Activated CD4-positive, alpha-beta T cell treated with anti-CD3 and anti-CD28 coated beads, Interleukin-2, Interleukin-6, amounts not matched to agents 100 ng/mL and 50 ng/mL, durations not matched to agents 16 hours and 8 hours (primary cell): ENCODE measurements at places on chromosomes 7 and 10.

DNA sequence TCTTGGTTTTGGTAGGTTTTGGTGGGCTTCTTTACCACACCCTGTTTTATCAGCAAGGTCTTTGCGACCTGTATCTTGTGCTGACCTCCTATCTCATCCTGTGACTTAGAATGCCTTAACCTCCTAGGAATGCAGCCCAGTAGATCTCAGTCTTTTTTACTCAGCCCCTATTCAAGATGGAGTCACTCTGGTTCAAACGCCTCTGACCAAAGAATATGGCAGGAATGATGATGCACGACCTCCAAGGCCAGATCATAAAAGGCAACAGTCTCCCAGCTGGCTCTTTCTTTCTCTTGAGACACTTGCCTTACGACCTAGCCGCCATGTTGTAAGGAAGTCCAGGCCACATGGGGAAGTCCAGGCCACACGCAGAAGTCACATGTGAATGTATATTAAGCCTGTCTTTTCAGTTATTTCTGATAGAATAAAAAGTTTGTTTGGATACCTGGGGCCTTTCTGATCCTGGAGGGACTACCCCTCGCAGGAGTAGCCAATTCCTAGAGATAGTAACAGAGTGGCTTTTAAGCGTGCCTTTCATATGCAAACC lies 10.5 kb upstream of the RADIL start:
- DNase-seq: no peak

- DNase-seq: no peak
Measured at GRCh38 chr10:12512332-12513002, 163.1 kb downstream of the CAMK1D start.

- DNase-seq: no peak
Measured at GRCh38 chr10:129440247-129440646, 26.8 kb upstream of the MGMT start.

GRCh38 chr10:88530093-88530492 lies 53.0 kb downstream of the RNLS start:
- no peak for DNase-seq

DNA sequence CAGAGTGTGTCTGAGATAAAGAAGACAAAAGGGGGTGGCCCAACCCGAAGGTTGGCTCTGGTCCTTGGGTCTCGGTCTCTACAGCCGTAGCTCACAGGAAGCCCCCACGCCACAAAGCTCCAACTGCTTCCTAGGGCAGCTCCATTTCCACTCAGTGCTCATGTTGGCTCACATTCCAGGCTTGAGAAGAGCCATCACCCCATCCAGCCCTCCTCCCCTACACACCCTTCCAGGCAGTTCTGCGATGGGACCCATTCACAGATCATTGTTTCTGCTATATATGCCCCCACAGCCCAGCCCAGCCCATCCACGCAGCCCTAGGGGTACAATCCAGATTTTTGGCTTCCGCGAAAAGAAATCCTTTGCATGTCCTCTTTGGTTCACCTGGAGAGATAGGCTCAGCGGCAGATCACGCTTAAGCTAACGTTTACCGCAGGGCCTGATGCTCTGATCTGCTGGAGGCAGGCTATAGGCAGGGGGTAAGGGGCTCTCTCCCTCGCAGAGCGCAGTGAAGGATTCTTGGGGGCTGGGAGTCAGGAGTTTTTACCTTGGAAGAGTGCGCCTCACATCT lies 6.2 kb upstream of the HOXA11 start:
- DNase-seq: no peak

DNA sequence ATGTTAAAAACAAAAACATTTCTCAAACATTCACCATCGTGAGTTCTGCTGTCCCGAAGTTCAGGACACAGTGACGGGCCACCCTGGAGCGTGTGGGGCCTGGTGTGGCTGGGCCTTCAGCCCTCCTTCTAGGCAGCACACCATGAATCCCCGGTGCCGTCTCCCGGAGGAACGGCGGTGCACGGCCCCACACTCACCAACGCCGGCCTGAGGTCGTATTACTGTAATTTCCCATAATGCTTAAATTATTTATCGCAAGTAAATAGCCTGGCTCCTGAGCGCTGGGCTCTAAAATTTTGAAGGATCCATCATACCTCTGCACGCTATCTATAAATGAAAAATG lies 1.4 kb downstream of the STK32C start:
- DNase-seq: no peak

DNA sequence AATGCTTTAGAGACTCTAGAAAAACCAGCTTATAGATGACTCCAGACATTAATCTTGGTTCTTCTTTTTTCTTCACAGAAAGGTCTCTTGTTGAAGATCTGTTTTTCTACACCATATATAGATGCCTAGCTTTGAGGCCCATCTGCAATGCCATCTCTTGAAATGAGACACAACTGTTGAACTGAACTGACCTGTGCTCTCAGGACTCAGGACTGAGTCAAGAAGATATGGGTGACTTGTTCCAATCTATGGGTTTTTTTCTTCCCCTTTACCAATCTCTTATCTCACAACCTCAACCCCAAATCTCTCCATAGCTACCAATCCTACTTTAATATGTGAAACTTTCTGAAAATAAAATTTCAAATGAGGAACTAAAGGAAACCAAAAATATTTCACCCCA lies 194.7 kb downstream of the SNX13 start:
- DNase-seq: no peak

GRCh38 chr10:97827702-97828291 lies 21.8 kb upstream of the GOLGA7B start:
- no peak for DNase-seq

DNA sequence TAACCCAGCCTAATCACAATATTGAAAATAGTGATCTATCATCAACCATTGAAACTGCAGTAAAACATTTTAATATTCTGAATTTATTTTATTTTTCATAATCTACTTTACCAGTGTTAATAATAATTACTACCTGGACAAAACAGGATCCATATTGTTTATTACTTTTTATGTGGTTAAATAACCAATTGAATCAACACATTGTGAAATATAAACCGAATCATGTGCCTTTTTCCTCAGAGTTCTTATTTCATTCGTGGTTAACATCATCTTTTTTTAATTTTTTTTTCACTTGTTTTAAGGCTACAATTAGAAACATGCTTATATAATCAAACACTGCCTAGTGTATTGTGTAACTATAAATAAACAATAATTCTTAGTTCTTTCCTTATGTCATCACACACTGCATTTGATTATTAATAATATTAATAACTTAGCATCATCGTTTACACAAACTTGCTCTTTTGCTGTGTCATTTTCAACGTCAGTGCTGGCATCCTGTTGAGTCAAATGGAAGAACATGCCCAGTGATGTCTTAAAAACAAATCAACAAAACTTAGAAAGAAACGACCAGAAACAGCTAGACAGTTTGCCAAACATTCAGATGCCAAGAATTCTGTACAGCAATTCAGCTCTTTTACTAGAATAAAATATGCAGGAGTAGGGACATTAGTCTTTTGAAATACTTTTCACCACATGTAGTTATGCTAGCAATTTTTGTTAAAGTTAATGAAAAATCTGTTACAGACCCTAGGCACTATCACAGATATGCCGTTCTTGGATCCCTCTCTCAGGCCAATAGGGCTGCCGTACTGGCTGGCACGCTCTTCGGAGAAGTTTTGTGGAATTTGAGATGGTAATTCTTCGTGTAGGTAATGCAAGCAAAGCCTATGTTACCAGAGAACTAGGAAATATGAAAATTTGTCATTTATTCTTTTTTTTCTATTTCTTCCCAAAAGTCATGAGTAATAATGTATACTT lies 330.4 kb upstream of the SEMA3A start:
- DNase-seq: no peak

DNA sequence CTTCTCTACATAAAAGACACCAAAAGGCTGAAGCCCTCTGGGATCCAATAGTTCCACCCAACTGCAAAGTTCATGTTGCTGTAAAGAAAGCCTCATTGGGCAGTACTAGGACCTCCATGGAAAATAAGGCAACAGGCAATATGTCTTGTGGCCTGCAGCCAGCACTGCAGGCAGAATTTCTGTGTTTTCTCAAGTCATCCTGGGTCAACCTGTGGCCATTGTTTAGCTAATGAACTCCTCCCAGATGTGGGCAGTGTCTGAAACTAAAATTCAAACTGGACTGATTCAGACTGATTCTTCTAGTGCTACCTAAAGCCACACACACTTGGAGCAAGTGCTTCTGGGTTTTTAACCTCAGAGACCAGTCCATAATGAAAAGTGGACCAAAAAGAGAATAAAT lies 141.5 kb downstream of the PPP1R17 start:
- DNase-seq: no peak
